ENCODE measurements at places on chromosomes 11 and 22.

DNA sequence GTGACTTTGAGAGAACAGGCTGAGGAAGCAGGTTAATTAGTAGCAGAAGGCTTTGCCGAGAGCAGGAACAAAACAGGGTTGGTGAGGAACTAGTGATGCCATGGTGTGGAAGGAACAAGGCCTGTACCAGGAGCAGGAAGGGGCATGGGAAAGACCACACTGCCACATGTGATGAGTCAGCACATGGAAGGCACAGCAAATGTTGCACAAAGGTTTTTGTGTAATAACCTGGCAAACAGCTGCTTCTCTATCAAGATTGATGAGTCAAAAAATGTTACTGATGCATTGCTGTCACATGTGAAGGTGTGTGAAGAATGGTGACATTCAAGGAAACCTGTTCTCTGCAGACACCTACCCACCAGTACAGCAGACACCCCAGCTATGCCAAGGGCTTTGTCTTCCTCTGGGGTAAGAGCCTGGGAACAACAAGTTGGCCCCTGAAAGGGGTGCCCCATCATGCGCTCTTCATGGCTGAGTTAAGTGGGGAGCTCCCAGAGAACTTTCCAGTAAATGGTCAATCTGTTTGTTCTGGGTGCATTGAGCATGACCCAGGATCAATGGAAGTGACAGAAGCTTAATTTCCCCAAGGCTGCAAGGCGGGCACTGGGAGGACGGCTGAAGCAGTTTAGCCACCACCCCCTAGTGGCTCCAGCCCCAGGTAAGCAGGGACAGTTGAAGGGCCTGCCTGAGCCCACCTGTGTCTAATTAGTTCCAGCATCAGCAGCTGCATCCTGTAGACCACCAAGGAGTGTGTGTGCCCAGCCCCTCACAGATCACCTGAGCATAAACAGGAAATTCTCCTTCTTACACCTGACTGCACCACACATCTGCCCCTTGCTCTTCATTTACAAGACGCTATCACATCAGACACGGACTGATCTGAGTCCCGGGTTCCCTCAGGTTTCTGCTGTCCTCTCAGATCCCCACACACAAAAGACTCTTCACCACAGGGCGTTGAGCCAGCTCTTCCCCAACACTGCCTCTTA is 47.6 kb downstream of the GGTLC2 start:
- peak; percentile 18 for DNase-seq

DNA sequence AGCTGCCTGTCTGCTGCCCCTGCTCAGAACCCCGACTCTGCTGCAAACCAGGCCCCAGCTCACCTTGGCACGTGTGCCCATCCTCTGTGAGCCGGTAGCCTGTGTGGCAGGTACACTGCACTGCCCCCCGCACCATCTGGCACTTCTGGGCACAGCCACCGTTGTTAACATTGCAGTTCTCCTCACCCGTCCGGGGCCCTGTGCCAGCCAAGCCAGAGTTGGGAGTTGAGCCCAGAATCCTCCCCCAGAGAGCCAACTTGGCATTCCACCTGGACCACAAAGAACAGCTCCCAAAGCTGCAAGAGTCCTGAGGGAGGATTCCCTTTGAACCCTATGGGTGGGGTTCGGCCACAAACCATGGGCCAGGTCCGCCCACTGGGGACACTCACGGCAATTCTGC is 22.5 kb downstream of the LRP4 start:
- DNase-seq, result no peak

- DNase-seq, result no peak
Measured at GRCh38 chr11:71502026-71502425, 25.0 kb upstream of the KRTAP5-7 start.

DNA sequence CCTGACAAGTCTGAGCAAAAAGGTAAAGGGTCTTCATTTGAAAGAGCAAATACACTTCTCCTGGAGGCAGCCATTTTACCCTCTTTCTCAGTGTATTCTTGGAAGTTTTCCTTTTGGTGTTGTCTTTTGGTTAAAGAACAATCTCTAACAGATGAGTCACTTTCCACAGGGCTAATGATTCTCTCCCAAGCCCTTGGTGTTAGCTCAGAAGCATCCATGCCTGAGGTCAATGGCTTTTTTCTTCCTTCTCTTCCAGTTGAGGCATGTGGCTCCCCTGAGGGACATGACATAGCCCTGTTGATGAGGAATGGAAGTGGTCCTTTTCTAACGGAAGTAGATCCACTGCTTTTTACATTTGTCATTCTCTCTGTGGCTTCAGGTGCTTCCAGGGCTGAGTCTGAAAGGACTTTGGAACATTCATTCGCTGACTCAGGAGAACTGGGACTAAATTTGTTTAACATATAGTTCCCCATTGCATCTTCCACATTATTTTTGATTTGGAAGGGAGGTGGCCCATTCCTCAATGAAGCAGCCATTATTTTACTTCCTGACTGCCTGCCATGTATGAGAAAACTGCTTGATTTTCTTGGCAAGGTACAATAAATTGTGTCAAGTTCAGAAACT is 13.8 kb upstream of the POGLUT3 start:
- DNase-seq, result peak; percentile 39

GRCh38 chr11:88420165-88420791 is 82.7 kb upstream of the CTSC start:
- peak; percentile 90 for DNase-seq

DNA sequence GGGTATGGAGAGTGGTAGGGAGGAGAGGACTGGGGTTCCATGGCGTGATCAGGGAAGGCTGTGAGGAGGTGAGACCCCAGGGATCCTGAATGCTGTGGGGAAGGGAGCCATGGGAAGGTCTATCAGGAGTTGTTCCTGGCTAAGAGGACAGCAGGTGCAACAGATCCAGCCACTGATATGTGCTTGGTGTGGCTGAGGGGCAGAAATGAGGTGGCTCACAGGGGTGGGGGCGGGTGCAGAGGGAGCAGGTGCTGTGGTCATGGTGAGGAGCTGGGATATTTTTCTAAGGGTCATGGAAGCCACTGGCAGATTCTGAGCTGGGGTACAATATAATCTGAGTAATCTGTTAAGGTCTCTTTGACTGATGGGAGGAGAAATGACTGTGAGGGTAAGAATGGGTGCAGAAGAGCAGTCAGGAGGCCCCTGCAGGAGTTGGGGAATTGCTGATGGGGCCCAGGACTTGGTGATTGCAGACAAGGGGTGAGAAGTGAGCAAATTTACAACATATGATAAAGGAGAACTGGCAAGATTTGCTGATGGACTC is 31.3 kb upstream of the DMC1 start:
- no peak for DNase-seq

DNA sequence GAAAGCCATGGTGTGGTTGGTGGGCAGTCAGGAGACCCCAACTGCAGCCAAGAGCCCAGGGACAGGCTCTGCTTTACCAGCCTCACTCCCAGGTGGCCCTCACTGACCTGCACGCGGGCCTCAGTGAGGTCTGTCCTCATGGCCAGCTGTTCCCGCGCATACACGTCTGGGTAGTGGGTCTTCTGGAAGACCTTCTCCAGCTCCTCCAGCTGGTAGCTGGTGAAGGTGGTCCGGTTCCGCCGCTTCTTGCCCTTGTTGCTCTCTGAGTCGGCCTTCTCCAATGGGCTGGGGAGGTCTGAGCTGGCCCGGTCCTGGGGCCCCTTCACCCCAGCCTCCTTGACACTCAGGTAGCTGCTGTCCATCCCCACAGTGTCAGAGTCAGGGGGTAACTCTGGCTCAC is 34.7 kb downstream of the ALX4 start:
- no peak for DNase-seq

DNA sequence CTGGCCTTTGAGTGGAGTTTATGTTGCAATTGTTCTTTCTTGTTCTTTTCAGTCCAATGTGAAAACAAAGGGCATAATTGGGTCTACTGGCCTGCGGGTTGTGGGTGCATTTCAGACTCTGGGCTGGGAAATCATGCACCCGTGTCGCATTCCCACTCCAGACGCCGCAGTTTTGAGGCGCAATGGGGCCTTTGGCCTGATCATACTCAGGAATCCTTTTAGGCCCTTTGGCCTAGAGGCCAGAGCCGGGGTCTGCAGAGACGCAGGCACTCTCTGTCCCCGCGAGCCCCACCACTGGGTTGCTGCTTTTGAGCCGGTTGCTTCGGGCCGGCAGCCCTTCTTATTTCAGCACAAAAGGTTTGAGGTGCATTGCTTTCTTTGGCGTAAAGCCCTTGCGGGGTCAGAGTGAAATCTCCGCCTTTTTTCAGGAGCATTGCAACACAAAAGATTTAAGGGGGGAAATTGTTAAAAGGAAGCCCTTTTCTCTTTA is 48.4 kb upstream of the DBX1 start:
- no peak for DNase-seq

DNA sequence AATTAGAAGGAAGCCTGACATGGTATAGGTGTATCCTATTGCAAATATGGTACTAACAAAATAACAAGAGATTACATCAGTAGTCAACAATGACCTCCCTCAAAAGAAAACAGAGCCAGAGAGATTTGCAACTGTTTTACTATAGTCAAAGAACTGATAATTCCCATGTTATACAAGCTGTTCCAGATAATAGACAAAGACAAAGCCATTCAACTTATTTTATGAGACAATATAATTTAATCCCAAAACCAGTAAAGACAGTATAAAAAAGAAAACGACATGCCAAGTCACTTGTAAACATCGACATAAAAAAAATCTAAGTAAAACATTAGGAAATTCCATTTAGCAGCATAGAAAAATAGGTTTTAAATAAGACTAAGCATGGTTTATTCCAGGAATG is 65.2 kb downstream of the PIWIL4 start:
- no peak for DNase-seq

- DNase-seq, result no peak
Measured at GRCh38 chr11:133618544-133618943, 86.2 kb upstream of the OPCML start.

DNA sequence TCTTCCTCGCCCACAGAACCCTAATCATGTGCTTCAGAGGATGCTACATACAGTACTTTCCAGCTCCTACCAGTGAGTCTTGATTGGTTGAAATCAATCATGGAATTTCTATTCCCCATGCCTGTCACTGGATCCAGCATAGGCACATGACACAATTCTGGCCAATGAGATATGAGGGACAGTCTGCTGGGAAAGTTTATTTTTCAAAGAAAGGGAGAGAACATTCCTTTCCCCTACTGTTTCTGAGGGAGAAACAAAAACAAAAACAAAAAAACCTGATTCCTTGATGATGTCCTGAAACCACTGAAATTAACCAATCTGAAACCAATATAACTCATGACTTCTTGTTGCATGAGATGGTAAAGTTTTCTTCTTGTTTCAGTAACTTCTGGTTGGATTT is 3.3 kb upstream of the RCN1 start:
- DNase-seq, result peak; percentile 62

- DNase-seq, result no peak
Measured at GRCh38 chr22:33842421-33843094, 77.7 kb downstream of the LARGE1 start.

GRCh38 chr11:86919557-86920210 is 35.5 kb downstream of the FZD4 start:
- peak; percentile 89 for DNase-seq

GRCh38 chr11:64090806-64091516 is 55.2 kb downstream of the FLRT1 start:
- DNase-seq, result peak; percentile 77

DNA sequence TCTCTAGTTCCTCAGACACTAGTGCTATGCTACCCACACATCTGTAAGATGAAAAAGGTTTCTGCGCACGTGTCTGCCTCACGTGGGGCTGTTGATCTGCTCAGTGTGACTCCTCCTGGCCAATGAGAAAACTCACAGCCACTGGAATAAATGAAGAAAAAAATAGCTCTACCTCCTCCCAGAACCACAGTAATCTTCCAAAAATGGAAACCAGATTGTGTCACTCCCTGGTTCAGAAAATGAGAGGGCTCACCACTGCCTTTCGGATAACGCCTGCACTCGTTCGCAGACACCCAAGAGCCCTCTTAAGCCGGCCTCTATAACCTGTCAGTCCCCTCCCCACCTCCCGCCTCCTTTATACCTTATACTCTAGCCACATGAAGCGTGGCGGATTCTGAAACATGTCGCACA is 5.1 kb downstream of the APBB1 start:
- no peak for DNase-seq

- DNase-seq, result no peak
Measured at GRCh38 chr11:113315811-113316210, 1.4 kb downstream of the TTC12 start.

DNA sequence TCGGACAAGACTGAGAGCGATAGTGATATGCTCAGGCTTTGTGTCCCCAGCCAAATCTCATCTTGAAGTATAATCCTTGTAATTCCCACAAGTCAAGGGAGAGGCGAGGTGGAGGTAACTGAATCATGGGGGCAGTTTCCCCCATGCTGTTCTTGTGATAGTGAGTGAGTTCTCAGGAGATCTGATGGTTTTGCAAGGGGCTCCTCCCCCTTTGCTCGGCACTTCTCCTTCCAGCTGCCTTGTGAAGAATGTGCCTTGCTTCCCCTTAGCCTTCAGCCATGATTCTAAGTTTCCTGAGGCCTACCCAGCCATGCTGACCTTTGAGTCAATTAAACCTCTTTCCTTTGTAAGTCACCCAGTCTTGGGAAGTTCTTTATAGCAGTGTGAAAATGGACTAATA is 7.5 kb upstream of the FOLR2 start:
- no peak for DNase-seq

DNA sequence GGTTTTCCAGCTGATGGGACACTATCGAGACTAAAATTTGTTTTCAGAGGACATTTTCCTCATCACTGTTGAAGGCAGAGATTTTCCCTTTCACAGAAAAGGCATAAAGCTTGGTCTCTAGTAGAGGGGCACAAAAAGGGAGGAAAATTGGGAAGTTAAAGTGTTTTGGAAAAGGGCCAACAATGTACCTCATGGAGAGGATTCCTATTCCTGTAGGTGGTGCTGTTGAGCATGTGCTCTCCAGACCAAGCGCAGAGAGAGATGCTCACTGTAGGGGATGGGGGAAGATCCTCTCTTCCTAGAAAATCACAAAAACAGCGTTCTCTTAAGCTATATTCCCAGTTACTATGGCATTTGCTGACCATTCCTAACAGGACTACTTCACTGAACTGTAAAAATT is 44.9 kb downstream of the OR4C46 start:
- DNase-seq, result no peak

GRCh38 chr11:69431893-69432738 is 49.3 kb upstream of the LINC01488 start:
- DNase-seq, result no peak

DNA sequence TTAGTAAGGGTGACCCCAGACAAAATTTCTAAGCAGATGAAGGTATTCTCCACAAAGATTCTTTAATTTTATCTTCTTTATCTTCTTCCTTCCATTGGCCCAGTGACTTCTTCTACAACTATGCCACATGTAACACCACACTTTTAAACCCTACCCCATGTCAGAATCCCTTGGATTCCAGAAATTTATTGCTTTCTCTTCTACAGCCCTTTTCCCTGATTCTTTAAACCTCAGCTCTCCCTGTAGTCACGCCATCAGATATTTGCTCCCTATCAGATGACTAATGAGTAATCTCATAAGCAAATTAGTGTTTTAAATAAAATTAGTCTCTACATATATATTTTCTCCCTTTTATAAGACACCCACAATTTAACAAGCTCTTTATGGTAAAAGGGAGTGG is 423.4 kb upstream of the CHORDC1 start:
- no peak for DNase-seq

DNA sequence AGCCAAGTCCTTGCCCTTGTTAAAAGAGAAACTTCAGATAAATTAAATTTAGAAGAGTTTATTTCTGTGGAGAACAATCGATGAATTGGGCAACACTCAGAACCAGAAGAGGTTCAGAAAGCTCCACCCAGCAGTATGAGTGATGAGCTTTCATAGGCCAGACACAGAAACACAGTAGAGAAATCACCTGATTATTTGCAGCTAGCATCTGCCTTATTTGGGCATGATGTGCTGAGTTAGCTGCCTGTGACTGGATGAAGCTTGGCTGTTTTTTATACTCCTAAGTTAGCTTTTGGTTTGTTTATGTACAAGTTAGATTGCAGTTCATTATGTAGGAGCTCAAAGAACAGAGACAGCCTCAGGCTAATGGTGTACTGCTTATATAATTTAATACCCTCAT is 269.5 kb upstream of the SESN3 start:
- DNase-seq, result no peak
